ENCODE measurements at places on chromosomes 7 and 10.

- DNase-seq: peak; percentile 5
Measured at GRCh38 chr10:725786-726185, 36.3 kb upstream of the DIP2C start.

DNA sequence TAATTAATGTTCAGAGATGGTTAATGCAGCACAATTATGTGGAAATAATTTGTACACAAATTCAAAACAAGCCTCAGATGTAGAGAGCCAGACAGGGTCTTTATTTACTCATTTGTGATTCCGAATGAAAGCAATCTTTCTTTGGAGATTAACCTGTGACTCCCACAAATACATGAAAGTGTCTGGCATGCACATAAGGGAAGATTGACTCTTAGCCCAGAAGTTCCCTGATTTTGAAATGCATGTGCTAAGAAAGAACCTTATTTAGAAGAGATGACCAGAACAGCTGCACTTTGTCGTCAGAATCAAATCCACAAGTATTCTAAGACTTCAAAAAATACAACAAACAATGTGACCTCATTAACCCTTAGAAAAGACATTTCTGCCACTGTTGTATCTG is 45.1 kb downstream of the RNLS start:
- DNase-seq: peak; percentile 62

DNA sequence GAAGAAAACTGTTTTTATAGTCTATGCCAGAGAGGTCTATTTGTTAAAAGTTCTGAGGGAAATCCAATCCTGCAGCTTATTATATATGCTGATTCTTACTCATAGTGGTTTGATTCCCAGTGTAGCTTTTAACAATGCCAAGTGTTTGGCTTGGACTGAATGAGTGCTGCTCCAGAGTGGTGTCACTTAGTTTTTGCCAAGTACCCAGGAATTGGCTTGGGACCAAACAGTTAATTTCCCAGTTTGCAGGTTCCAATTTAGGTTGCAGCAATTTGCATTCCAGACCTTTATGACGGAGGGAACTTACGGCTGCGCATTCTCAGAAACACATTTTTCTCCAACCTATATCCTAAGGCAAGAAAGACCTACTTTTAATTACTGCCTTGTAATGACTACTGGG is 32.4 kb downstream of the NSUN6 start:
- peak; percentile 54 for DNase-seq

DNA sequence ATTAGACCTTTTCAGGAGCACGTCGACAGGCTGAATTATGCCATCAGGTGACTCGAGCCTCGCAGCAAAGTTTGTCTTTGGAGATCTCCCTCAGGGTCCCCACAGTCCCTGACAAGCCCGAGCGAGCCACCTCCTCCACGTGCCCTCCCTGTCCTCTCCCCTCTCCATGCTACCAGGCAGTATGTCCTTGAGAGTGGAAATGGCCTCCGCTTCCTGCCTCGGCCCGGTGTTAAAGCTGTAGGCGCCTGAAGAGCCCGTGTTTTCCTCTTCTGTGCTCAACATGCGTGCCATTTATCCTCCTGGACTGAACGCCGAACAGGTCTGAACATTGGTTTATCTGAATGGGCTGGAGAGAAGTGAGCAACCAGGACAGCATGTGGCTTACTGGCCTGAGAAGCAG is 82.6 kb downstream of the GPR26 start:
- DNase-seq: no peak

DNA sequence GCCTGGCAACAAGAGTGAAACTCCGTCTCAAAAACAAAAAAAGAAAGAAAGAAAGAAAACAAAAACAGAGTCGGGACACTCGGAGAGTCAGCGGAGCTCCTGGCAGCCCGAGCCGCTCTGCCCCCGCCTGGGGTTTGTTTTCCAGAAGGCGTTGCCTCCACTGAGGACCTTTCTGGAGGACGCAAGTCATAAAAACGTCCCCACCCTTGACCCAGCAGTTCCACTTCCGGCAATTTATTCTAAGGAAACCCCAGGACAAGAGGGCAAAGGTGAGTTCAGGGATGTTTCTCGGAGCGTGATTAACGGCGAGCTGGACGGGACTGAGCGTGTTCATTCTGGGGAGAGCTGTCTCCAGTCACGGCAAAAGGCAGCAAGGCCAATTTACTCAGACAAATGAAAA is 27.0 kb upstream of the SUN1 start:
- DNase-seq: no peak

GRCh38 chr10:110399106-110399964 is 94.6 kb upstream of the SMNDC1 start:
- peak; percentile 98 for DNase-seq

DNA sequence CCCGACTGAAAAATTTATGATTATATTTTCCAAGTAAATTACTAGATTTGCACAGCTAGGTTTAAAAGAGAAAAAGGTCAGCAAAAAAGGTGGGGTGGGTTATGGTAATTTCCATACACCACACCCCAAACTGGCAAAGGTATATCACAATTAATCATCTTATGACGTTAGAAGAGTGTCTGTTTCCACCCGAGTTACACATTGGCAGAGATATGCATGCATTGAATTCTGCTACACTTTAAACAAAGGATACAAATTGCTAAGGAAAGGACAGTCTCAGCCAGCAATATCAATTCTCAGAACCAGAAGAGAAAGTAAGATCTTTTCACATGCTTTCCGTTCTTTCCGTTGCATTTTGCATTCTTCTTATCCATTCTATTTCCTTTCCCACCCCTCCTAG is 843.3 kb downstream of the GATA3 start:
- DNase-seq: no peak

Data from fibroblast of the aortic adventitia (primary cell).